ENCODE measurements at places on chromosomes 16 and 17. TPM values are rescaled to one million over a fixed set of nuclear protein-coding genes. Genes with fewer than 3 reads are reported as not detected.

Gene NR1D1
- 2.4 TPM for total RNA-seq

Gene ATP2C2
- 5.7 TPM for total RNA-seq

Gene KRTAP16-1
- total RNA-seq, result not detected

Gene MAPT
- total RNA-seq, result 14.1 TPM

Gene GPT2
- total RNA-seq, result 80.7 TPM

Gene PDILT
- not detected for total RNA-seq

Gene TTC19
- total RNA-seq, result 78.3 TPM

Data from tongue (tissue), 3 donors.